Activated T-cell treated with anti-CD3 and anti-CD28 coated beads for 1 hour (primary cell): ENCODE measurements at places on chromosomes 6 and 20.

GRCh38 chr6:35496036-35496840 is 641 bp downstream of the TEAD3 start:
- DNase-seq = no peak

- DNase-seq = no peak
Observed at GRCh38 chr20:63175038-63175895, 40.7 kb downstream of the YTHDF1 start.

- no peak for DNase-seq
Observed at GRCh38 chr20:57164872-57165271, 101.6 kb downstream of the BMP7 start.

- DNase-seq = no peak
Observed at GRCh38 chr6:87070741-87071140, 24.2 kb downstream of the CGA start.

DNA sequence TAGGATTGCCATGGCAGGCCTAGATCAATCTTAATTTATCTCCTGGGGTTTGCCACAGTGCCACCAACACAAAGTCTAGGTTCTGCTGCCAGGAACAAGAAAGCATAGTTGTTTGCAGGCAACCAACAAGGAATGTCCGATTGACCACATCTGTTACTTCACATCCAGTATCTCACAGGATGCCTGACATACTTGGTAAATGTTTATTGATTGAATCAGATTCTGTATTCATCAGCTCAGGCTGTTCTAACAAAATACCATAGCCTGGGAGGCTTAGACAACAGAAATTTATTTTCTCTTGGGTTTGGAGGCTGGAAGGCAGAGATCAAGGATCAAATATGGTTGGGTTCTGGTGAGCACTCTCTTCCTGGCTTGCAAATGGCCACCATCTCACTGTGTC is 26.3 kb upstream of the MC3R start:
- no peak for DNase-seq
